ENCODE measurements at places on chromosomes 11 and 22.

DNA sequence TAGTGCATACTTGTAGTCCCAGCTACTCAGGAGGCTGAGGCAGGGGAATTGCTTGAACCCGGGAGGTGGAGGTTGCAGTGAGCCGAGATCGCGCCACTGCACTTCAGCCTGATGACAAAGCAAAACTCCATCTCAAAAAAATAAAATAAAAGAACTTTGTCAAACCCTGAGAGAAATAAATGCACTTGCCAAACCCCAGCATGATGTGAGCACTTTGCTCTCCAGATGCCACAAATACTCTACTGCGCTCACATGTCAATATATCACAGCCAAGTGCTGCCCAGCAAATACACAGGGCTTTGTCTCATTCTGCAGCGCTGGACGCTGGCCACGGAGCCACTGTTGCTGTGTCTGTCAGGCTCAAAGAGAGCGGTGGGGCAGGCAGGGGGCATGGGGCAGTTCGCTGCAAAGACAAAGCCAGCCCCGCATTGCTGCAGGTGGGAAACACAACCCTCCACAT is 45.1 kb downstream of the AHNAK start:
- no peak for DNase-seq

DNA sequence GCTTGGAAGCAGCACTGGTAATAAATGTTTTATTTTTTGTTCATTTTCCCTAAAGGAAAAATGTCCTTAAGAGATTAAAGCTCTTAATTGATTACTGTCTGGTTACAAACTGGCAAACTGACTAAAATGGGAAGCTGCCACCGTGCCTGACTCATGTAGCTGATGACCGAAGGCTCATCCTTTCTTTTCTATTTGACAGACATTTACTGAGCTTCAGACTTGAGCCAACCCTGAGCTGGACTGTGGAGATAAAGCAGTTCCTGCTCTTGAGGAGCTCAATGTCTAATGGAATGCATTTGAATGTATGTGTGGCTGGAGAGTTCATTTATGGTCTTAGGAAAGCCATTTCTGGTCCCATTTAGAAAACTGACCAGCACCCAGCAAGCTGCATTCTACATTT is 91.3 kb downstream of the RNF169 start:
- DNase-seq = no peak

DNA sequence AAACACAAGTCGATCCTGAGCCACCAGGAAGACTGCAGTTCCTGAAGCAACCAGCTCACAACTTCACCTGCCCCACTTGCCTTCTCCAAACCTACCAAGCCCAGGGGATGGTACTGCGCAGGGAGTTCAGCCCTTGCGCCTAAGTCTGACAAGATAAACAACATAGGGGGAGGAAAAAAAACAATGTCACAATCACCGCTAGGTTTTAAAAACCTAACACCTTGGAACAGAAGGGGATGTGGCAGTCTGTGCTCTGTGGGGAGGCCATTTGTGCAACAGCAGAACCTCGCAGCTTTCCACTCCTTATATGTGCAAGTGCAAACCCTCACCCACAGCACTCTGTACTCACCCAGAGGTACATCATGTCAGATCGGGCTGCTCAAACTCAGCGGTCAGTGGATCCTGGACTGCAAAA is 134.2 kb downstream of the RBFOX2 start:
- DNase-seq = no peak

- no peak for DNase-seq
Observed at GRCh38 chr22:29523761-29524160, 29.8 kb downstream of the THOC5 start.

- DNase-seq = no peak
Observed at GRCh38 chr11:95486979-95487378, 256.0 kb upstream of the SESN3 start.

GRCh38 chr11:126279191-126279590 is 3.7 kb upstream of the TIRAP start:
- no peak for DNase-seq

GRCh38 chr11:12800032-12800671 is 125.9 kb downstream of the TEAD1 start:
- no peak for DNase-seq

- DNase-seq = no peak
Observed at GRCh38 chr11:65786786-65787636, at the start of gene OVOL1. Gene OVOL1 (plus strand): TSS chr11:65787063. CDS start chr11:65787374, 311 bp downstream.

- DNase-seq = no peak
Observed at GRCh38 chr11:12247543-12248254, 129.7 kb upstream of the PARVA start.

DNA sequence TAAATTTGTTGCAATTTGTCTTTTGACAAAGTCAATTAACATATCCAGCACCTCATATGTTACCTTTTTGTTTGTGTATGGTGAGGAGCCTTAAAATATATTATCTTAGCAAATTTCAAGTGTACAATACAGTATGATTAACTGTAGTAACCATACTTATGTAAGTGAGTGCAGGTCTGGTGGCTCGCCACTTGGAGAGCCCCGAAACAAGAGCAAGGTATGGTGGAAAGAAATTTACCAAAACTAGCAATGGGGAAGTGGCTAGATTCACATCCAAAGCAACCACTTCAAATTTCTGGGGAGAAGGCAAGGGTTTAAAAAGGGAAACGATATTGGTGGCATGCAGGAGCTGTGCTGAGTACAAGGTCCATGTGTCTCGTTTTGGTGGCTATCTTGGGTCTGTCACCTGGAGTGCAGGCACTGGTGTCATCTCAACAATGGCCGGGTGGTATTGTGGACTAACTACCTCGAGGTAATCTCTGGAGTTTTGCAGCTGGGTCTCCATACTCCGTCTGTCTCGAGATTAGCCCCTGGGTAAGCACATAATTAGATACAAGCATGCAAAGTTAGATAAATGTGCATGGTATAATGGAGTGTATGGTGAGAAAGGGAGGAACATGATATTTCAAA is 8.2 kb upstream of the FNBP4 start:
- no peak for DNase-seq

GRCh38 chr11:13480198-13480597 is 15.6 kb downstream of the PTH start:
- DNase-seq = no peak

DNA sequence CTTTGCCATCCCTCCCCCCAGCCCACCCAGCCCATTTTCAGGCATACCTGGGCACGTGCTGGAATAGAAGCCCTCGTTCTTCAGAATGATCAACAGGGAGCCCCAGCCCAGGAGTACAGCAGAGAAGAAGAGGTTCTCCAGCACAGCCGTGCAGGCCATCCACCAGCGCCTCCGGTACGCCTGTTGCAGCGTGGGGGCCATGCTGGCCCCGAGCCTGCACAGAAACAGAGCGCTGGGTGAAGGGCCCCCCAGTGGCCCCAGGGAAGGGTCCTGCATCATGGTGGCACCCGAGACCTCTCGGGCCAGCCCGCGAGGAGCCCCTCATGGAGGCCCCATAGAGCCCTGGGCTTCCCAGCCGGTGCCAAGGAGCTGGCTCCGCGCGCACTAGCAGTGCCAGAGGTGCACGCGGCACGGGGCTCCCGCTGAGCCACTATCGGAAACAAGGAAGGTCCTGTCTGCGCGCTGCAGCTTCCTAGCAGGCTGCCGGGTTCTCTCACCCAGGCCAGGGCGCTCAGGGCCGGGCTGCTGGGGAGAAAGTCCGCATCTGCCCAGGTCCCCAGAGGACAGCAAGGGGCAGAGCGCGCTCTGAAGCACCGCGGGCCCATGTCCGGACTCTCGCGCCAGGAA is 1.5 kb downstream of the SLC43A1 start:
- DNase-seq = no peak

- no peak for DNase-seq
Observed at GRCh38 chr22:42317008-42317407, 46.6 kb upstream of the TCF20 start.

DNA sequence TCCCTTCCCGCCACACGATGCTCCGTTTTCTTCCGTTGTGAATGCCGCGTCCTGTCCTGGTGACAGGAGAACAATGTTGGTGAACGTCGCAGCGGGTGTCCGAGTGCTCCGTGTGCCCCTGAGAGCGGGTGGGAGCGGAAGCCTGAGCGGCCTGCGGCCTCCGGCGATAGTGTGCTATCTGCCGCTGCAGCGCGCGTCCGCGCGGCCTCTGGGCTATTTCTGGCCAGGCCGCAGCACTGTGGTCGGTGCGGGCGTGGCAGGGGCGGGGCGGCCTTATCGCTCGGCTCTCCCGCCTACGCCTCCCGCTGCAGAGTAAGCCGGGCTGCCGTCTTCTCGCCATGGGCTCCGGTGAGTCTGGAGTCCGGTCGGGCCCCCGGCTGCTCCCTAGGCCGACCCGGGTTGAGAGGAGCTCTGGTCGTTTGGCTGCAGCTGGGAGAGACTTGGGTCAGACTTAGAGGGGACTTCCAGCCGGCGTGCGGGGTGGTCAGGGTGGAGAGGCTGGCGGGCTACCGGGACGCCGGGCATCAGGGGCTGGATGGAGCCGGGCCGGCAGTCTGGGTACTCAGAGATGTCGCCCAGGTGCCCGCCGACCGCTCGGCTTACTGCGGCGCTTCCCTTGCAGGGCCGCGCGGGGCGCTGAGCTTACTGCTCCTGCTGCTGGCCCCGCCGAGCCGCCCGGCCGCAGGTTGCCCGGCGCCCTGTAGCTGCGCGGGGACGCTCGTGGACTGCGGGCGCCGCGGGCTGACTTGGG is at the start of gene GP1BB:
GP1BB (plus strand) TSS at position 308 of the 751 bp plus-strand sequence; CDS start at position 339, 31 bp downstream.
- DNase-seq = no peak

DNA sequence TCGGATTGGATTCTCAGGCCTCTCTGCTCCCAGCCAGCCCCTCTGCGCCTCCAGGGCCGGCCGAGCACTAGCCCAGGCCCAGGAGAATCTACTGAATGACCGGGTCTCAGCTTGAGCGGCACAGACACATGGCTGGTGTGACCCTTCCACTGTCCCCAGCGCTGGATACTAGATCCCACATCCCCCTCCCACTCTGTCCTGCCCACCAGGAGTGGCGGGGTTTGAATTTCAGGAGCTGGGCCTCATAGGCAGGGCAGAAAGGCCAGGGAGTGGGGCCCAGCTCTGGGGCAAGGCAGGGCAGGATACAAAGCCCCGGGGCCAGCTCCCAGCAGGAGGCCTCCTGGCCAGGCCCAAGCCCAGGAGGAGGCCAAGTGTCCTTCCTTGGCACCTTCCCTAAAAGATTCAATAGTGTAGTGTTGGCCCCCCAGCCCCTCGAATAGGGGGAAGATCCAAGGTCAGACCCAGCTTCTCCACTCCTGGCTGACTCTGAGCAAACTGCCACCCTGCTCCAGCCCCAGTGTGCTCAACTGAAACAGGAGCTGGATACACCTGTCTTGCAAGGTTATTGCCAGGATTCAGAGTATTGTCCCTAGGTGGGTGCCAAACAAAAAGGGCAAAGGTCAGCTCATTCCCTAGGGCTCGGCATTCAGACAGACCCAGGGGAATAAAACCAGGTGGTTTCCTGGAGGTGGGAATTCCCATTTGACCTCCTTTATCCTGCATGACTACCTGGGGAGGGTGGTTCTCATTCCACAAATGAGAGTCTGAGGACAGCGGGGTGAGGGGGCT is 22.5 kb upstream of the TCF20 start:
- no peak for DNase-seq

DNA sequence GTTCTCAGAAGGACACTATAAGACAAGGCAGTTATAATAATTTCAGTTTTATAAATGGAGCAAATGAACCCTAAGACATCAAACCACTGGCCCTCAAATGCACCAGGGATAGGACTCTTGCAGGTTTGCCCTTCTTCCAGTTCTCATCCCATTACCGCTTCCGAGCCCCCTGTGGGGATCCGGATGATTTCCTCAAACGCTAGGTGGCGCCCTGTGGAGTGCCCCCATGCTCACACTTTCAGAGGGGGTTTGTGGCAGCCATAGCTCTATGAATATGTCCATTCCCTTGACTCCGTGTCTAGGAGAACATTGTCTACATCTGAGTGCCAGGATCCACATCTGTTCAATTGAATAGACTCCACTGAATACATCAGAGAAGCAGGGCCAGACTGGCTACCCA is 816.3 kb downstream of the NTM start:
- DNase-seq = no peak

DNA sequence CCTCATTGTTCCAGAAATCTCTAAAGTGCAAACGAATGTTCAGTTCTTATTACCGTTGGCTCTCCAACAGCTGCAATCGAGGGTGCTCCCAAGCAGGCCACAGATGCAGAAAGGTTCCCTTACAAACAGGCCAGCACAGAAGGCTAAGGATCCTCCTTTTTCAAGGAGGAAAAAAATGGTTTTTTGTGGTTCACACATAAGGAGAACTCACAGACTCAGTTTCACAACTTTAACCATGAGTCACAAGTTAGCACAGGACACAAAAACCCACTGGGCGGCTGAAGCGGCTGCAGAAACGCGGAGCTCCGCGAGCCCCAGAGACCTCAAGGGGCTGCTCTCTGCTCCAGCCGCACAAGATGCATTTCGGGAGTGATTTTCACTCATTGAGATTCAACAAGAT is 98.2 kb upstream of the PRR5 start:
- DNase-seq = no peak

- no peak for DNase-seq
Observed at GRCh38 chr11:133563505-133564025, 31.3 kb upstream of the OPCML start.

DNA sequence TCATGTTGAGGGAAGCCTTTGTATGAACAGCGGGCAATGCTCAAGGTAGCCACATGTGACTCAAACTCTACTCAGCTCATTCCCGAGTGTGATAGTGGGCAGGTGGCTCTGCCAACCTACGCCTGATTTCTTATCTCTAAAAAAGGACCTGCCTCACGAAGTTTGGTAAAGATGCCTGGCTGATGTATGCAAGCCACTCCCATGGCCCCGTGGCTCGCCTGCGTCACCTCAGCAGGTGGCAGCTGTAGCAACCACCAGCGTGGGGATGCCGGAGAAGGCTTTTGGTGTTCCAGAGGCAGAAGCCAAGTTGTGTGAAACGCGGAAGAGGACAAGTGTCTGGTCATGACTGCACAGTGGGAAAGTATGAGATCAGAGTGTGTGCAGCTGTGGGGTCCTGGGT is 5.4 kb downstream of the FADS2 start:
- no peak for DNase-seq

- DNase-seq = no peak
Observed at GRCh38 chr11:61949169-61950034, 749 bp upstream of the BEST1 start.

DNA sequence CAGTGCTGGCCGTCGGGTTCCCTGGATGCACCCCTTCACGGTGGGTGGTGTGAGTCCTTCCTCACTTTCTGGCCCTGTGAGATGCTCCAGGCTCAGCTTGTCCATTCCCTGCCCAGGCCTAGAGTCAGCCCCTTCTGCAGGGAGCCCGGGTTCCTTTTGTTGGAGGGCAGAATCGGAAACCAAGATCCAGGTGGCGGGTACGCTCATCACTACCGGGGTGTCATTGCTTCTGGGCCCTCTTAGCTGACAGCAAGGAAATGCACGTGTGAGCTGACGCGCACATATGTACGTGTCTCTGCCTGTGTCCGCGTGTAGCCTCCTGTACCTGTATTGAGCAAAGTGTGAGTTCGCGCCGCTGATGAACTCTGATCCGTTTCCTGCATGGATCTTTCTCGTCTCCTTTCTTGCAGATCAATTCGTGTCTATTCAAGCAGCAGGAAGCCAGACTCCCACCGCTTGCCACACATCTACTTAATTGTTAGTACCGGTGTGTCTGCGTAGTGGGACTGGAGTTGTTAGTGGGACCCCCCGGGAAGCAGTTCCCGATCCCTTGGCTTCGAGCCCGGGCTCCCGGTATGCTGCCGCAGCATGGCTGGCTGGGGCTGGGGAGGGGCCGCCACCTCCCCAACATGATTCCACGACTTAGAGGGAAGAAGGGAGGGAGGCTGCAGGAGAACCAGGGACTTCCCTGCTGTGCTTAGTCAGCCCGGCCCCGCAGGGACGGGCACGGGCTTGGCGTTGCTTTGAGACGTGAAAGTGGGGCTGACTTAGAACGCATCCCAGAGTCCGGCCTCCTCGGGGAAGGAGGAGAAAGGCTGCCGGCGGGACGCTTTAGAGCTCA is 35.9 kb upstream of the GRAMD4 start:
- DNase-seq = no peak

- no peak for DNase-seq
Observed at GRCh38 chr22:49561338-49561737, 266.3 kb downstream of the BRD1 start.
